G401 (cell line): ENCODE measurements at places on chromosomes 6 and 20.

DNA sequence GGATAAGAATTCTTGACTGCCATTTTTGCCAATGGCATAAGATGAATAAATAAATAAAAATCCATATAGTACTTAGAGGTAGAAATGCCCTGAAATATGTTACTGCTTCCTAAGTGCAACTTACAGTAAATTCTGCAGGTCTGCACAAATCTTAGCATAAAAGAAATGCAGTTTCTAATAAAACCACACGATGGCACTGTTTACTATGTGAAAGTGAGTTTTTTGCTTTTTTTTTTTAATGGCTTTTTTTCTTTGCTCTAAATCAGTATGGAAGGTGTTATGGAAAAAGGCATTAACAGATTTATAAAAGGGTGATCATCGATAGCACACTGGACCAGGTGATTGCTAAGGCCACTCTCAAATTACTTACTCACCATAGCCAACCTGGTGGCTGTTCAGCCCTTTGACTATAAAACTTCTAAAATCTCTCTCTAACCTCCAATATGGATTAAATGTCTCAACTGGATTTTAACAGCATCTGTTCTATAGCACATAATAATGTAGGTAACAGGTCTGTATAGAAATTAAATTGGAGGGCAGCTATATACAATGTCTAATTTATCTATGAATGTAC is 45.8 kb downstream of the AHI1 start:
- DNase-seq: peak; percentile 54

- DNase-seq: peak; percentile 75
Observed at GRCh38 chr20:31710423-31711108, 12.1 kb downstream of the BCL2L1 start.

DNA sequence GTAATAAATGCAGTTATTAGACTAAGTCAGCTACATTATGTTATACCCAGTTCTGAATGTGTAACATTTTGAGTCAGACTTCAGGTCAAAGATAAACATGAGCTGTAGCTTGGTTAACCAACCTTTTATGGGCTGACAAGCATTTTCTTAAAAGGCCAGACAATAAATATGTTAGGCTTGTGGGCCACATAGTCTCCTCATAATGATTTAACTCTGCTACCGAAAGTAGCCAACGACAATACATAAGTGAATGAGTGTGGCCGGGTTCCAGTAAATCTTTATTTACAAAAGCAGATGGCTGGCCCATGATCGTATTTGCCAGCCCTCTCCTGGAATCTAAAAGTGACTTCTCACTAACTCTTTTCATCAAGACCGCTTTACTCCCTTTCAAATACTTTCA is 49.9 kb downstream of the ATG5 start:
- peak; percentile 20 for DNase-seq

DNA sequence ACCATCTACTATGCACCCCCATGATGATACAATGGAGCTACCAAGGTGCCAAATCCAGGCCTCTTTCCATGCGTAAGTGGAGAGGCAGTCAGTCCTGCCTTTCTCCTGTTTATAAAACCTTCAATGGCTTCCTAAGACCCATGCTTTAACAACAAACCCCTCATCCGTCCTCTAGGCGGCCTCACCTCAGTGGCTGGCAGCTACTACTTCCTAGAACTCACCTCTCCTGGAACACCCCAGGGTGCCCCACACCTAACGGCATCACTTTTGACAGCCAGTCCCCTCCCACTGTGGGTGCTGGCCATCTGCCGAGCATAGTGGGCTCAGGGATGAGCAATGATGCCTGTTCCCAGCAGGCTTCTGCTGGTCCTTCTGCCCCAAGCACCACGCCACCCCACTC is 80.0 kb upstream of the TAB2 start:
- DNase-seq: no peak

GRCh38 chr20:41531518-41532275 is 86.5 kb downstream of the CHD6 start:
- DNase-seq: peak; percentile 52

DNA sequence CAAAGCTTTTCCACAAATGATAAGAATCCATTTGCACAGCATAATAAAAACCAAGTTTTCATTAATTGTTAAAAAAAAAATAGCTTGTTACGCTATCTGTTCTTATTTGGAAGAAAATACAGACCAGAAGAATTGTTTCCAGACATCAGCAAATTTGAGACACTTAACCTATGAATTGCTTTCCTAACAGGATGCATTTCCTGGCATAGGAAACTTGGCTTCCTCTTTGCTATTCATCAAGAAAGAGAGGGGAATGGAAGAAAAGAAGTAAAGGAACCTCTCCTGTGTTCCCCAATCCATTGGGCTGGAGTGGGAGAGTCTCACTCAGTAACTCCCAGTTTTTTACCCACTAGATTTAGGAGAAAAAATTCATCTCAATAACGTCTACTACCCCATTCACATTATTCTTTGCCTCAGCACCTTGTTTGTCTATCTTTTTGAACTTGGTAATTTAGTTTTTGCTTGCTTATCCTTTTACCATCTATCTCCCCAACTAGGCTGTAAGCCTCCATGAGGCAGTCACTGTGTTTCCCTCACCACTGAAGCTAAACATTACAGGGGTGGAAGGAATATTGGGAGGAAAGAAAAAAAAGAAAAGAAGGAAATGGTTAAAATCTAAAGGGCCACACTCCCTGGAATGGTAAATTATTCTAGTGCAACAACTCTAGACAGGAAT is 150.3 kb downstream of the COL21A1 start:
- DNase-seq: no peak

DNA sequence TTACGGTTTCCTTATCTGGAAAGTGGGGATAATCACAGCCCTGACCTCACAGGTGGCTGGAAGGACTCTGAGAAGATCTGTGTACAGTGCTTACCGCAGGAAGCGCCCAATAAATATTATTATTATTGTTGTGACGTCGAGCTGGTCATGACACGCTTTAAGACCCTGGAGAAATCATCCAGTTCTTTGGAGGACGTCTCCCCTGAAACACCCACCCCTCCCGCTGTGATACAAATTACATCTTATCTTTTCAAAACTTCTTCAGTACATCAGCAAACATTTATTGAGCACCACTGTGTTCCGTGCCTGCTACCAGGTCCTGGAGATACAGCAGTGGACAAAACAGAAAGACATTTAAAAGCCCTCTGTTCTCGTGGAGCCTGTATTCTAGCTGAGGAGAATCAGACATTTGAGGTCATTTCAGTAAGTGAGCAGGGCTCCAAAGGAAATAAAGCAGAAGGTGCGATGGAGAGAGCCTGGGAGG is 118.7 kb downstream of the CEBPB start:
- no peak for DNase-seq

- peak; percentile 58 for DNase-seq
Observed at GRCh38 chr6:25717866-25718740, 36.4 kb upstream of the SLC17A4 start.

DNA sequence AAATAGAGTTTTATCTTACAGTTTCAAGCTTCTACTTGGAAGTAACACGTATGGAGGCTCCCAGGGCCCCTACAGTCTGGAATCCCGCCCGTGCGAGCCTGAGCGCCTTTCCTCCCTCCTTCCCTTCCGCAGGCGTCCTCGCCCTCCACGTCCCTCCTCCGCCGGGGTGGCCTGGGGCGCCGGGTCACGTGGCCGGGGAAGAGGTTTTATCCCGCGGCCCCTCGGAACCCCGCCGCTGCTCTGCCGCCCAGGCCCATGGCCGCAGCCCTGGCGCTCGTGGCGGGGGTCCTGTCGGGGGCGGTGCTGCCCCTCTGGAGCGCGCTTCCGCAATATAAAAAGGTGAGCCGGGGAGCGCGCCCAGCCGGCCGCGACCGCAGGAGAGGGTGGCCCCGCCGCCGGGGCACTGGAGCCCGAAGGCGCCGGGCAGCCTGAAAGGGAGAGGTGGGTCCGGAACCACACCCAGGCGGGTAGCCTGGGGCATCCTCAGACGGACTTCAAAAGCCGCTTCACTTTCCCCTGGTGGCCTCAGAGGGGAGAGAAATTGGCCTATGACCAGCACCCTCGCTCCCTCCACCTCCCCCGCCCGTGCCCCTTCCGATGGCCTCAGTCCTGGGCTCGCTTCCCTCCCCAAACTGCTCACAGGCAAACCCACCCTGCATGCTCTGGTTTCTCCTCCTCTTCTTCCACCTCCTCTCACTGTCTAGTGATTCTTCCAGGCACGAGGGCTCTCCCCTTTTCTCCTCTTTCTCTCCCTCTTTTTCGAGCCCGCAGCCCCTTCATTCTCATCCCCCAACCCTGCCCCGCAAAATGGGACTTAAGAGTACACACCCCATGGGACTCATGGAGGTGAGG is at the start of gene CLPSL2:
Gene CLPSL2 (plus strand): TSS at position 235 of the 852 bp plus-strand sequence. CDS start 21 bp downstream, at position 256.
- no peak for DNase-seq

- DNase-seq: peak; percentile 39
Observed at GRCh38 chr20:59441306-59441705, 140.9 kb downstream of the EDN3 start.

- DNase-seq: no peak
Observed at GRCh38 chr20:402496-402885, 5.6 kb upstream of the RBCK1 start.

GRCh38 chr6:38396209-38396608 is 243.5 kb downstream of the BTBD9 start:
- no peak for DNase-seq

DNA sequence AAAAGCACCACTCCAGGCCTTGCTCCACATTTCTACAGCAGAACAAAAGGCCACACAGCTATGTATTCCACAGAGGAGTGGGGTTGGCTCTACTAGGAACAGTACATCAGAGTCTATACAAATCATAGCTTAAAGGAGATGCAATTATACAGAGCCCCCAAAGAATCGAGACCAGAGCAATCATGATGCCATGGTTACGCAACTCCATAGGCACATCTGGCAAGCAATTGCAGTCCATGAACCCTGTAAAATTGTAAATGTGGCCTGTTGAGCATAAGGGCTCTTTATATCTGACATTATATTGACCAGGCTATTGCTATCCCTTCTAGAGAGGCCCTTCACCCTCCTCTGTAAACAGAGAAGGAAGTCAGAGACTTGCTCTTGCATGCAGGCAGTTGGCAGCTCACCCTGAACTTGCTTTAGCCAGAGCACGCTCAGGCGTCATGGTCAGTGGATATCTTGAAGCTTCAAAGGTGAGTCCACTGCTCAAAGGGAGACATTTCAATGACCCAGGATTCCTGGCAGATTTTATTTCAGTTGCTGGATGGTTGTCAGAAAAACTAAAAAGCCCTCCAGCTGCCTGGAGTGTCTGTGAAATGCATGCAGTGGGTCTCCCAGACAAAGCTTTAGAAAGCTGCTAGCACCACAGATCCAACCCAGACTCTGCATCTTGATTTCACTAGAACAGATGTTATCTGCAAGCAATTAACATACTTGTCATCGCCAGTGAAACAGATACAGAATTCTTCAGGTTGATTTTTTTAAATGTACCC is 357.2 kb downstream of the CENPW start:
- no peak for DNase-seq

DNA sequence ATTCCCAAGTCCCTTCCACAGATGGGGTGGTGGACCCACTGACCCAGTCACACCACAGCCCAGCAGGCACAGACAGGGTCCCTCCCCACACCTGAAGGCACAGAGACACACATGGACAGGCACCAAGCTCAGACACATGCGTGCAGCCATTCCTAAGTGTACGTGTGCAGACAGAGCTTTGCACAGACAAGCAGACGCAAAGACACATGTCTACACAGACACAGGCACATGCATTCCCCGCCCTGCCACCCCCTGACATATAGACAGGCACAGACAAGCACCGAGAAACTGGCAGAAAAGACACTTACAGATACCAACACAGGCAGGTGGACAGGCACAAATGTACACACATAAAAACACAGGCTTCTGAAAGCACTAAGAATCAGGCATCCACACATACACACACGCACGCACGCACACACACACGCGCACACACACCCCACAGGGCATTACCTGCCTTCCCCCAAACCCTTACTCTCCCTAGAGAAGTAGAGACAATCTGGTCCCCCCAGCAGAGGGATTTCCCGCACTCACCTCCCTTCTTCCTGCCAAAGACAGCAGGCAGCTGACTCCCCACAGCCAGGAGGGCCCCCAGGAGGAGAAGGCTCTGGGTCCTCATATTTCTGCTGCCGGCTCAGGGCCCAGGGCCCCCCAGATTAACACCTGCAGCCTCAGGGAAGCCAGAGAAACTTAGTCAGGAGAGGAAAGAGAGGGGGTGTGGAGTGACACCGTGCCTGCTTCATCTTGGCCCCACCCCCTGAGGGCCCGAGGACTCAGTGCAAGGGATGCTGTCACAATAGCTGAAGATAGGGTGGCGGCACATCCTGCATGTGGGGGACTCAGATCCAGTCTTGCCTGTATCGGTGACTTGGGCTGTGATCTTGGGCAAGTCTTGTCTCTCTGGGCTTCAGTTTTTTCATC is at the start of gene WFDC5:
Gene WFDC5 (minus strand): TSS at position 710 of the 921 bp plus-strand sequence. CDS start 91 bp downstream, at position 619.
- no peak for DNase-seq

GRCh38 chr6:502761-503160 is 111.2 kb downstream of the IRF4 start:
- no peak for DNase-seq

DNA sequence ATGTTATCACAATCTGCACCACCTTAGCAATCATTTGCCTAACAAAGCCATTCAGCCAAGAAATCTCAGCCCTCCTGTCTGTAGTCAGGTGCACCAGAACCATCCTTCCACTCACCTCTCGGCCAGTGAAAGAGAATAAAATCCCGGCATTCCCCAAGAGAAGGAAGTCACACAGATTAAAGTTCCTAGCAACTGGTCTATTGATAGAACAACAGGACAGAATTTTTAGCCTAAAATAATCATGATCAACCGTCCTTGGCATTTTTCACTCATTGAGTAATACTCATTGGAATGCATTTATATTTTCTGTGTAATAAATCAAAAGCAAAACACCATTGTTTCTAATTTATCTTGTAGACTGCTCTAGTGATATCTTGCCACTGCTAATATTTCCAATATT is 85.7 kb upstream of the CDH4 start:
- DNase-seq: no peak

DNA sequence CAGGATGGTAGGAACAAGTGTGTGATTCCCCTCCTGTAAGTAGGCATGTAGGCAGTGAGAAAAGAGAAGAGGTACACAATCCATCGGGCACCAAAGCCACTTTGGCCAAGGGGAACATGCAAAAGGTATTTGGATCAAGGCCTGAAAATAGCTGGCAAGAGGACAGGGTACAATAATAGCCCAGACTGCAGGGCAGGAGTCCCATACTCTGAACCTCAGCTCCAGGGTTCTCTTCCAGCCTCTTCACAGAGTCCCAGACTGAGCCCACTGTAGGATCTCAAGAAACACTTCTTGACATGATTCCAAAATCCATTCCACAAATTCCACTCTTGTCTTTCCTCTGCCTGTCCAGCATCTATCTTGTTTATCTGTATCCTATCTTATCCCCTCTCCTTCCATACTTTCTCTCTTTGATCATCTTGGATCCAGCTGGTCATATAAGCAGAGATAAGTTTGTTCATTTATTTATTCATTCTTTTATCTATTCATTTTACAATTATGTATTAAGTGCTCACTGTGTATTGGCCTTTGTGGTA is 19.7 kb downstream of the ACSS2 start:
- DNase-seq: peak; percentile 81

DNA sequence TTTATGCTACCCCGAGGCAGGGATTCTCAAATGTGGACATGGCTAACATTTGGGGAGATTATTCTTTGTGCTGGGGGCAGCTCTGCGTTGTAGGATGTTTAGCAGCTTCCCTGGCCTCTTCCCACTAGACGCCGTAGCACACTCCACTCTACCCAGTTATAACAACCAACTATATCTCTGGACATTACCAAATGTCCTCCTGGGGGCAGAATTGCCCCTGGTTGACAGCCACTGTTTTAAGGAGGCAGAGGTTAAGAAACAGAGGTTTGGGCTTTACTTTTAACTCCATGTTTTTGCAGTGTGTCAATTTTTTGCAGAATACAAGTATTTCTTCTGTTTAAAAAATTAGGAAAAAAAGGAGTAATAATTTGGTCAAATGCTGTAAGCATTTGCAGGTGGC is 56.2 kb upstream of the BMP6 start:
- no peak for DNase-seq

GRCh38 chr6:15730442-15730841 is 67.6 kb upstream of the DTNBP1 start:
- no peak for DNase-seq
